Coronary artery (tissue), 2 donors: ENCODE measurements at places on chromosomes 16 and 17.

GRCh38 chr17:30091771-30092170 lies 24.8 kb upstream of the NSRP1 start:
- DNase-seq = no peak

DNA sequence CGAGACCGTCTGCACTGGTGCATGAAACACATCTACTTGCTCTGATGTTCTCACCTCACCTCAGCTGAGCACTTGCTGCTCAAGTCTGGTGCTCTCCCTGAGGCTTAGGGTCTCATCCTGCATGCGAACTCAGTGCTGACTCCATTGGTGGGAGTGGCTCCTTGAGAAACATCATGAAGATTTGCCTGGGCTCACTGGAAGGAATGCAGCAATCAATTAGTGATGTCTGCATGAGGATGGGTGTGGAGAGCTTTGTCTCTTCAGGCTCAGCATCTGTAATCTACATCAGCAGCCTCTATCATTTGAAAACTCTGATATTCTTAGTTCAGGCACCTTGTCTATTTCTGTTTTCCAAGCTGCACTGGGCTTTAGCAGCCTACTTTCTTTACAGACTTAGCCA lies 204.4 kb downstream of the IRF8 start:
- DNase-seq = no peak

DNA sequence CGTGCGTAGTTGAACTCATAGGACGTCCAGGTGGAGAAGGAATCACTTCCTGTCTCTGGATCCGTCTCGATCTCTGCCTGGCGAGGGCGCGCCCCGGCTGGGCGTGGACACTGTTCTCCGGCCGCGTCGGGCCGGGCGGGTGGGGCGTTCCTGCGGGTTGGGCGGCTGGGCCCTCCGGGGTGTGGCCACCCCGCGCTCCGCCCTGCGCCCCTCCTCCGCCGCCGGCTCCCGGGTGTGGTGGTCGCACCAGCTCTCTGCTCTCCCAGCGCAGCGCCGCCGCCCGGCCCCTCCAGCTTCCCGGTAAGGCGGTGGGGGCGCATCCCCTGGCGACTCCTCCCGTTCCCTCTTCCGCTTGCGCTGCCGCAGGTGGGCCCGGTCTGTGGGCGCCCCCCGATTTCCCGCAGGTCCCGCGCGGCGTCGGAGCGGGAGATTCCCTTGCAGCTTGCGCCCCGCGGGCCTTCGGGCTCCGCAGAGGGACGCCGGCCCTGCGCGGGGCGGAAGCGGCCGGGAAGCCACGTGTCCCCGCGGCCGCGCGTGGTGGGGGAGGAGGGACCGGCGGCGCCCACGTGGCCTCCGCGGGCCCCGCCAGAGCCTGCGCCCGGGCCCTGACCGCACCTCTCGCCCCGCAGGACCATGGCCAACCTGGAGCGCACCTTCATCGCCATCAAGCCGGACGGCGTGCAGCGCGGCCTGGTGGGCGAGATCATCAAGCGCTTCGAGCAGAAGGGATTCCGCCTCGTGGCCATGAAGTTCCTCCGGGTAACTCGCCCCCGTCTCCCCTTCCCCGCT lies at the start of gene NME2:
Gene NME2 (plus strand): TSS at position 214 of the 789 bp plus-strand sequence. CDS start 420 bp downstream, at position 634.
- peak; percentile 92 for DNase-seq

DNA sequence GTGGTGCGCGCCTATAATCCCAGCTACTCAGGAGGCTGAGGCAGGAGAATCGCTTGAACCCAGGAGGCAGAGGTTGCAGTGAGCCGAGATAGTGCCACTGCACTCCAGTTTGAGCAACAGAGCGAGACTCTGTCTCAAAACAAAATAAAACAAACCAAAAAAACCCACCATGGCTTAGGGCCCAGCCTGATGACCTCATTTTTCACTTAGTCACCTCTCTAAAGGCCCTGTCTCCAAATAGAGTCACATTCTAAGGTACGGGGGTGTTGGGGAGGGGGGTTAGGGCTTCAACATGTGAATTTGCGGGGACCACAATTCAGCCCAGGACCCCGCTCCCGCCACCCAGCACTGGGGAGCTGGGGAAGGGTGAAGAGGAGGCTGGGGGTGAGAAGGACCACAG lies 1.4 kb upstream of the STH start:
- DNase-seq = no peak

DNA sequence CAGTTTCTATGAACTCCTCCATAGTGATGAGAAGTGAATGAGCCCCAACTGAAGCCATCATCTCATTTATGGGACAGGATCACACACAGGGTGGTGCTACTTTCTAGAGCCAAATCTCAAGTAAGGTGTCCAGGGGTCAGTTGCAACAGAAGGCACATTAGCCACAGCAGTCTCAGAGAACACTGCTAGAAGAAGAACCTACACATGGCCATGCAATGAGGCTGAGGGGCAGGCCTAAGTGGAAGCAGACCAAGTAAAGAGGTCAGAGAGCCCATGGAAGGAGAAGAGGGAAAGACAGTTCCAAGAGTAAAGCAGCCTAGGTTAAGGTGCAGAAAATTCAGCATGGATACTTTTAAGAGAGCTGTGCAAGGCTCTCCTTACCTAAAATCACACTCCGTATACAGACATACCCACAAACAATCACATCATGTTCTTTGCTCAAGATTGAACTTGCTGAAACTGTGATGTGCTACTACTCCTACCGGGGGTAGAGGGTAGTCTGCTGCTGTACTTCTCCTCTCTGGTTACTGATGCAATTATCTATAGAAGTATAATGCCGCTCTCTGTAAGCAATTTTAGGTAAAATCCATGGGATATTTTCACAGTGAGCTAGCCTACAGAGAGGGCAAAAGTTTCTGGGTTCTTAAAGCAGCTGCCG lies 1.7 kb downstream of the ABCA8 start:
- DNase-seq = no peak

DNA sequence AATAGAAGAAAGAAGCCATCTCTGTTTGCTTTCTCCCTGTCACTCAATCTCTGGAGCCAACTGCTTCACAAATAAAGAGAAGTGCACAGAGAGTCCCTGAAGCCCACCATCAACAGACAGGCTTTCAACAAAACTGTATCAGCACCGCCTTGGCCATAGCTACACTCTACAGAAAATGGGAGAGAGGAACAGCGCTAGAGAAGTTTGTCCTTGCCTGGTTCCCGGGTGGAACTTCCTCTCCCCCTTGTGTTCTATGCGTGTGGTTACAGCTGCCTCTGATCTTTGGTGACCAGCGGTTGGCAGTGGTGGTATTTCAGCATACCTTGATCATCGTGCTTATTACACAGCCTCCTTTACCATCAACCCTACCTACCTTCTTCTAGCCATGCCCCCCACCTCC lies 91.4 kb upstream of the CCL2 start:
- DNase-seq = no peak

- DNase-seq = no peak
Measured at GRCh38 chr17:44394833-44395232, 5.4 kb upstream of the ITGA2B start.

DNA sequence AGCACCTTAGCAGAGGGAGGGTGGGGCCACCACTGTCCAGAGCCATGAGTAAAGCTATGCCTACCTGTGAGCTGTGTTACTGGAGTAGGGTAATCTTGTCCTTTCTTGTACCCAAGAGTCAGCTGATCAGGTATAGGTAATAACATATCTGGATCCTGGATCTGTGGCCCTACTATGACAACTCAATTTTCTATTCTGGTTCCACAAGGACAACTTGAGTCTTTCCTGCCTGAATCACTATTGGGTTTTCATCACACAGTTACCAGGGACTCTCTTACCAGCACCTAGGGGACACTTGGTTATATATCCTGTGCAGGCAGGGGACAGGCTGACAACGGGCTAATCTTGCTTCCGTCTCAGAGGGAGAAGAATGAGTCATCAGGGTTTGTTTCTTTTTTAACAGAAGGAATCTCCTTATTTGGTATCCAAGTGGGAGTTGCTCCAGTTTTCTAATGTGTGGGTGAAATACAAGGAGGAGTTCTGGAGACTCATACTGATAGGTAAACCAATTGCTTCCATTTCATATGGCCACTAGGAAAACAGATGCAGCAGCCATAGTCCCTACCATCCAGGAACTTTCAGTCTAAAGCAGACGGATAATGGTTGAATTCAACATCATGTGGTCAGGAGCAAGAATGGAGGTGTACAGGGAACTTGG lies 6.8 kb downstream of the ZNF267 start:
- no peak for DNase-seq

GRCh38 chr16:48157794-48158193 lies 2.0 kb upstream of the ABCC12 start:
- no peak for DNase-seq

DNA sequence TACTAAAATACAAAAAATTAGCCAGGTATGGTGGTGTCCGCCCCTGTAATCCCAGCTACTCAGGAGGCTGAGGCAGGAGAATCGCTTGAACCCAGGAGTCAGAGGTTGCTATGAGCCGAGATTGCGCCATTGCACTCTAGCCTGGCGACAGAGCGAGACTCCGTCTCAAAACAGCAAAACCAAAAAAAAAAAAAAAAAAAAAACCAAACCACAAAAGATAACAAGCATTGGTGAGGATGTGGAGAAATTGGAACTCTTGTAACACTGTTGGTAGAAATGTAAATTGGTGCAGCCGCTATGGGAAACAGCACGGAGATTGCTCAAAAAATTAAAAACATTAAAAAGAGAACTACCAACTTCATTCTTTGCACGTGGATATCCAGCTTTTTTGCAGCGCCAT lies 119.4 kb downstream of the OR1D5 start:
- no peak for DNase-seq

DNA sequence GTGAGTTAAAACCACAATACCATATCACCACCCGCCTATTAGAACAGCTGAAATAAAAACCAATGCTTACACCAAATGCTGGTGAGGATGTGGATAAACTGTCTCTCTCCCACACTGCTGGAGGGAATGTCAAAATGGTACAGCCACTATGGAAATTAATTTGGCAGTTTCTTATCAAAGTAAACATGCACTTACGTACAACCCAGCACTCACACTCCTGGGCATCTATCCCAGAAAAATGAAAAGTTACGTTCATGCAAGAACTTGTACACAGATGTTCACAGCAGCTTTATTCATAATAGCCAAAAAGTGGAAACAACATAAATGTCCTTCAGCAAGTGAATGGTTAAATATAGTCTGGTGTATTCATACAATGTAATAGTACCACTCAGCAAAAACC lies 173.2 kb upstream of the MYOCD start:
- DNase-seq = no peak

GRCh38 chr16:695355-696089 lies 5.3 kb upstream of the WDR24 start:
- no peak for DNase-seq

GRCh38 chr17:28472871-28473497 lies 460 bp upstream of the SLC13A2 start:
- no peak for DNase-seq

DNA sequence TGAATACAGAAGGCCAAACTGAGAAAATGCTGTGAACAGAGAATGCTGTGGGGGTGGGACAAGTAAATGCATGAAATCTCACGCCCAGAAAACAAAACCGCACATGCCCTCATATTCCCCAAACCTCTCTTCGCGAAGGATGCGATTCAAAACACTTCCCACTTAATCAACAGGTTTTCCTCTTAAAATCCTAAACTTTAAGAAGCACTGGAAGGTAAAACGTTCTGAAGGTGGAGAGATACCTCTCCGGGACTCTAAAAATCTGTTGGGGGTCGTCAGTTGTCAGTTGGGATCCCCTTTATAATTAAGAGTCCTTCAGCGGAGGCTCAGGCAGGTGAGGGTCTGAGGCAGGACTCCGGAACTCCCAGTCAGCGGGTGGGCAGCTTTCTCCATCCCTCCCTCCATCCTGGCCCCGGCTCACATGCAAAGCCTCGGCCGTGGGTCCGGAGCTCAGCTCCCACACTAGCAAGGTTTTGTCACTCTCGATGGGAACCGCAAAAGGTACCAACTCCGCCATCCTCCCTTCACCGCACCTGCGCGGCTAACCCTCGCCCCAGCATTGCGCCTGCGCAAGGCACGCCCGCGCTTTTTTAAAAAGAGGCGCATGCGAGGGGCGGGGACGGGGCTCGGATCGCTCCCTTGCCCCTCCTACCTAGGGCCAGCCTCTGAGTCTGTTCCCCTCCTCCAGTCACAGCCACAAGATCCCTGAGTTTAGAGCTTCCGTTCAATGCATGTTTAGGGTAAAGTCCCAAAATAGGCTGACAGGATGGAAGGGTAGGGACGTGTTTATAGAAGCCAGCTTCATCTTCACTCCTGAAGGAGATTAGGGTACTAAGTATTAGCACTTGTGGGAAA lies at the start of gene RDM1:
Gene RDM1 (minus strand): TSS at position 563 of the 855 bp plus-strand sequence. CDS start 46 bp downstream, at position 517.
- no peak for DNase-seq
